Spleen (tissue), 13 donors: ENCODE measurements at places on chromosomes 3 and 15. TPM values are rescaled to one million over a fixed set of nuclear protein-coding genes. Genes with fewer than 3 reads are reported as not detected.

DNA sequence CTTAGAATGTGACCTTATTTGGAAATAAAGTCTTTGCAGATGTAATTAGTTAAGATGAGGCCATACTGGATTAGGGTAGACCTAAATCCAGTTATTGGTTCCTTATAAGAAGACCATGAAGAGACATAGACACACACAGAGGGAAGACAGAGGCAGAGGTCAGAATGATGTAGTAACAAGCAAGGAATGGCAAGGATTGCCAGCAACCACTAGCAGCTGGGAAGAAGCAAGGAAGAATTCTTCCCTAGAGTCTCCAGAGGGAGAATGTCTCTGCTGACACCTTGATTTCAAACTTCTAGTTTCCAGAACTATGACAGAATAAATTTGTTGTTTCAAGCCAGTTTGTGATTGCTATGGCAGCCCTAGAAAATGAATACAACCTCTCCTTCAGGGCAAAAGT lies 116.7 kb downstream of the WDR76 start:
- no peaks in the 10 kb centered on the region for H3K27me3 ChIP-seq
- no peak overlapping the region for H3K27ac ChIP-seq
- no peaks in the 10 kb centered on the region for H3K4me1 ChIP-seq
- no peaks in the 10 kb centered on the region for H3K36me3 ChIP-seq
- no peak overlapping the region for H3K4me3 ChIP-seq

DNA sequence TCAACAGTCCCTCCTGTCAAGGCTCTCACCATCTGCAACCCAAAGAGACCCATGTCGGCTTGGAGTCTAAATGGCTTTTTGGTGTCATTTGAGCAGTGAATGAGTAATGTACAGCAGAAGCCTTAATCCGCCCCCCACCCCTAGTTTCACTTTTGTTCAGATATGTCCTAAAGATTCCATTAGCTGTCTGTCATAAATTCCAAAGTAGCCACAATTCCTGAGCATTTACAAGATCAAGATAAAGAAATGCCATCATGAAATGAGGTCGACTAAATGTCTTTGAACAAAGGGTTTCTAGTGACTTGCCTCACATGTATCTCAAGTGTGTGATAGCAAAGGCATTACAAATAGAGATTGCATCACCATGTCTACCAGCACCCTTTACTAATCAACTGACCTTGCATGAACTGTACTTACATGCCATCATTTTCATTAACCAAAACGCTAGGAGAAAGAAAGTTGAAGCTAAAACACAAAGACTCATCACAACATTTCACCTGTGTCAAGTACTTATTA lies 123.8 kb upstream of the PHLDB2 start:
- no peak overlapping the region for H3K27ac ChIP-seq
- H3K4me3 ChIP-seq = no peak overlapping the region
- no peaks in the 10 kb centered on the region for H3K4me1 ChIP-seq
- DNase-seq = no peak
- H3K27me3 ChIP-seq = no peaks in the 10 kb centered on the region

DNA sequence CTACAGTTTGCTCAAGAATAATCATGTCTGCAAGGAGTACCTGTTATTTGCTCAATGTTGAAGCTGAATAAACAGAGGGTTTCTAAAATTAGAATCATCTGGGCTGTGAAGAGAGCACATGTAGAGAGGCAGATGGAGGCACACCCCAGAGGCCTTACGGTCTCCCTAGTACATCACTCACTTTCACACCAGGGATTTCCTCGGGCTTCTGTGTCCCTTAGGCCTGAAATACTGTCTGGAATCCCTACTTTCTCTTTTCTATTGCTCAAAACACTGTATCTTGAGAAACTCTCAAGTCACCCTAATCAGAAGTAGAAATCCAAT lies 473.7 kb upstream of the ROBO2 start:
- peaks cover 11% of the 10 kb centered on the region for H3K4me1 ChIP-seq
- no peak overlapping the region for H3K27ac ChIP-seq
- no peak for DNase-seq
- no peak overlapping the region for H3K4me3 ChIP-seq
- no peaks in the 10 kb centered on the region for H3K36me3 ChIP-seq
- H3K27me3 ChIP-seq = no peaks in the 10 kb centered on the region

GRCh38 chr3:129564981-129565644 lies 22.1 kb downstream of the H1-8 start:
- no peak for DNase-seq
- peaks cover 26% of the 10 kb centered on the region for H3K36me3 ChIP-seq
- peaks cover 82% of the 10 kb centered on the region for H3K4me1 ChIP-seq
- H3K27ac ChIP-seq = peak overlapping the region; percentile 33
- no peaks in the 10 kb centered on the region for H3K27me3 ChIP-seq
- no peak overlapping the region for H3K4me3 ChIP-seq

DNA sequence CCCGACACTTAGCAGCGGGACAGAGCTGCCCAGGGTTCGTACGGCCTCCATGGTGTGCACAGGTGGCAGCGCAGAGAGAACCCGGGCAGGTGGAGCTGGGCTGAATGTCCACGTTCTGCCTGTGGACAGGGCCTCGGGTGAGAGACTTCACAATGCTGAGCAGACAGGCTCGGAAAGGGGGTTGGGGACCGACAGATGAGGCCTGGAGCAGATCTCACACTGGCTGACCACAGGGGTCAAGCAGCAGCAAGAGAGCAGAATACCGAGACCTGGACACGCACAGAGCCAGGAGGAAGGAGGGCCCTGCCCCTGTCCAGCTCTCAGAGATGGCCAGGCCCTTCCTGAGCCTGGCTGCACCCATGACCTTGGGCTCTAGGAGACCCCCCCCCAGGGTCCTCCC lies 83.0 kb downstream of the VGLL4 start:
- DNase-seq = no peak
- no peaks in the 10 kb centered on the region for H3K36me3 ChIP-seq
- H3K27me3 ChIP-seq = no peaks in the 10 kb centered on the region
- peaks cover 10% of the 10 kb centered on the region for H3K4me1 ChIP-seq

DNA sequence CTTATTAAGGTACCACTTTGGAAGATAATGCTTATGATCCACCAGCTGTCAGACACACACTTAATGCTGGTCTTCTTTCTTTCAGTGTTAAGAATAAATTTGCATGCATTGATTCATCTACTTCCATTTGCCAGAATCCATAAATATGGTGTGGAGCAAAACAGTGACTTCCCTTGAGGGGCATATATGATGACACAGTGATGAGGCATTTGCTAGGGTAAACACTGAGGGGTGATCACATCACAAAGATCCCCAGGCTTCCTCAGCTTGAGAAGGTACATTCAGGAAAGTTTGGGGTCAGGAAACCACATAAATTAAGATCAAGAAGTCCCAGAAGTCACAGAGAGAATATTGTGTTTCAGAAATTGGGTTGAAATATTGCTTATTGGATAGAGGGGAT lies 9.9 kb upstream of the ZBED2 start:
- H3K36me3 ChIP-seq = no peaks in the 10 kb centered on the region
- peaks cover 6% of the 10 kb centered on the region for H3K4me1 ChIP-seq
- DNase-seq = no peak
- no peak overlapping the region for H3K27ac ChIP-seq

The HEG1 gene
- total RNA-seq = 68.9 TPM

The NEK10 gene
- total RNA-seq = 3.4 TPM

The ZIC1 gene
- not detected for total RNA-seq

GRCh38 chr15:65431731-65432130 lies 9.0 kb upstream of the IGDCC4 start:
- no peaks in the 10 kb centered on the region for H3K4me1 ChIP-seq
- DNase-seq = no peak
- H3K27ac ChIP-seq = no peak overlapping the region
- no peak overlapping the region for H3K4me3 ChIP-seq

GRCh38 chr15:71565631-71566160 lies 244.7 kb upstream of the NR2E3 start:
- no peak overlapping the region for H3K4me3 ChIP-seq
- peaks cover 2% of the 10 kb centered on the region for H3K27me3 ChIP-seq
- DNase-seq = no peak
- H3K36me3 ChIP-seq = no peaks in the 10 kb centered on the region
- peaks cover 8% of the 10 kb centered on the region for H3K4me1 ChIP-seq
- no peak overlapping the region for H3K27ac ChIP-seq

The INKA1 gene
- 2.8 TPM for total RNA-seq

- H3K36me3 ChIP-seq = no peaks in the 10 kb centered on the region
- no peak overlapping the region for H3K27ac ChIP-seq
- H3K4me3 ChIP-seq = no peak overlapping the region
- DNase-seq = no peak
Observed at GRCh38 chr15:100052716-100053473, 288.9 kb downstream of the ADAMTS17 start.

GRCh38 chr3:123105201-123106189 lies 38.7 kb downstream of the PDIA5 start:
- H3K36me3 ChIP-seq = no peaks in the 10 kb centered on the region
- H3K4me1 ChIP-seq = peaks cover 7% of the 10 kb centered on the region
- DNase-seq = peak; percentile 79
- no peak overlapping the region for H3K4me3 ChIP-seq
- H3K27me3 ChIP-seq = no peaks in the 10 kb centered on the region

GRCh38 chr15:60551781-60552161 lies 72.8 kb upstream of the ICE2 start:
- H3K36me3 ChIP-seq = no peaks in the 10 kb centered on the region
- H3K27ac ChIP-seq = no peak overlapping the region
- no peaks in the 10 kb centered on the region for H3K27me3 ChIP-seq
- no peak overlapping the region for H3K4me3 ChIP-seq
- H3K4me1 ChIP-seq = peaks cover 60% of the 10 kb centered on the region
